ENCODE measurements at places on chromosomes 7 and 10.

DNA sequence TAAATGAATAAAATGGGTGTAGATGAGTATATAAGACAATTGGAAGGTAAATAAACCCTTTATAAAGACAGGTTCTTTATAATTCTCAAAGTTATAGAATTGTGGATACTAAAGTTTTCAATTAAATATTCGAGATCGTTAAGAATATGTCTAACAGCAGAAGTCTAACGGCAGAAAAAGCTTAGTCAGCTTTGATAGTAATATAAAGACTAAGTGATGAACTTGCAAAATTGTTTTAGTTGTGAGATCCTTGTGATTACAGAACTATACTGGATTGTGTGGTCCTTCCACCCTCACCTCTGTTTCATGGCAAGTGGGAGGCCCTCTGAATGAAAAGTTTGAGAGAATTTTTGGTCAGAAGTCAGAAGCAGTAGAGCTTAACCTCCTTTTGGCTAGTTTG, 2.3 kb downstream of the THNSL1 start:
- H3K27me3 ChIP-seq: no peaks in the 10 kb centered on the region
- H3K4me1 ChIP-seq: peaks cover 6% of the 10 kb centered on the region
- no peaks in the 10 kb centered on the region for H3K36me3 ChIP-seq
- DNase-seq: no peak

DNA sequence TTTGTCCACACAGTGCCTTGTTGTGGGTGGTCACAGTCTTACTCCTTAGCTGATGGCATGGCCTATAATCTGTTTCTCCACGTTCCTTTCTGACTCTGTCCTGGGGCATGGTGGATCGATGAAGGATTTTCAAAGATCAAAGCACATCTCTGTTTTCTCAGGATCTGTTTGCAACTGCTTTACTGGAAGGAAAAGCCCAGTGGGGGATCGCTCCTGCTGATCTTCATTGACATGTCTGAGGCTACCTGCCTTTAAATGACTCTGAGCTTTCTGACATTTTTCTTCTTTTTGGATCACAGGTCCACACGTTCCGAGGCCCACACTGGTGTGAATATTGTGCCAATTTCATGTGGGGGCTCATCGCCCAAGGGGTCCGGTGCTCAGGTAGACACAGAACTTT, 68.0 kb upstream of the PRR15 start:
- H3K27me3 ChIP-seq: no peaks in the 10 kb centered on the region
- no peak overlapping the region for H3K4me3 ChIP-seq
- peaks cover 3% of the 10 kb centered on the region for H3K36me3 ChIP-seq
- no peaks in the 10 kb centered on the region for H3K4me1 ChIP-seq
- H3K27ac ChIP-seq: no peak overlapping the region

GRCh38 chr7:136078630-136079029, 101.5 kb upstream of the MTPN start:
- no peak overlapping the region for H3K4me3 ChIP-seq
- H3K27me3 ChIP-seq: no peaks in the 10 kb centered on the region
- H3K27ac ChIP-seq: no peak overlapping the region
- H3K4me1 ChIP-seq: no peaks in the 10 kb centered on the region
- H3K36me3 ChIP-seq: no peaks in the 10 kb centered on the region
- DNase-seq: no peak

GRCh38 chr10:78457804-78458482, 424.3 kb downstream of the RPS24 start:
- H3K4me3 ChIP-seq: no peak overlapping the region
- no peaks in the 10 kb centered on the region for H3K4me1 ChIP-seq
- H3K27me3 ChIP-seq: no peaks in the 10 kb centered on the region
- H3K36me3 ChIP-seq: no peaks in the 10 kb centered on the region

GRCh38 chr7:95549818-95550529, 46.3 kb downstream of the PDK4 start:
- peak overlapping the region; percentile 90 for H3K27ac ChIP-seq
- no peaks in the 10 kb centered on the region for H3K36me3 ChIP-seq
- H3K27me3 ChIP-seq: no peaks in the 10 kb centered on the region
- peaks cover 58% of the 10 kb centered on the region for H3K4me1 ChIP-seq
- DNase-seq: peak; percentile 79

- H3K36me3 ChIP-seq: no peaks in the 10 kb centered on the region
- no peak overlapping the region for H3K27ac ChIP-seq
- DNase-seq: no peak
- H3K27me3 ChIP-seq: no peaks in the 10 kb centered on the region
- no peaks in the 10 kb centered on the region for H3K4me1 ChIP-seq
- H3K4me3 ChIP-seq: no peak overlapping the region
Observed at GRCh38 chr7:148020679-148021078, 569.9 kb upstream of the C7orf33 start.

- peak overlapping the region; percentile 83 for H3K27ac ChIP-seq
- peaks cover 81% of the 10 kb centered on the region for H3K4me1 ChIP-seq
- no peaks in the 10 kb centered on the region for H3K27me3 ChIP-seq
- H3K36me3 ChIP-seq: no peaks in the 10 kb centered on the region
Observed at GRCh38 chr10:124739986-124740368, 4.2 kb downstream of the FAM53B start.

DNA sequence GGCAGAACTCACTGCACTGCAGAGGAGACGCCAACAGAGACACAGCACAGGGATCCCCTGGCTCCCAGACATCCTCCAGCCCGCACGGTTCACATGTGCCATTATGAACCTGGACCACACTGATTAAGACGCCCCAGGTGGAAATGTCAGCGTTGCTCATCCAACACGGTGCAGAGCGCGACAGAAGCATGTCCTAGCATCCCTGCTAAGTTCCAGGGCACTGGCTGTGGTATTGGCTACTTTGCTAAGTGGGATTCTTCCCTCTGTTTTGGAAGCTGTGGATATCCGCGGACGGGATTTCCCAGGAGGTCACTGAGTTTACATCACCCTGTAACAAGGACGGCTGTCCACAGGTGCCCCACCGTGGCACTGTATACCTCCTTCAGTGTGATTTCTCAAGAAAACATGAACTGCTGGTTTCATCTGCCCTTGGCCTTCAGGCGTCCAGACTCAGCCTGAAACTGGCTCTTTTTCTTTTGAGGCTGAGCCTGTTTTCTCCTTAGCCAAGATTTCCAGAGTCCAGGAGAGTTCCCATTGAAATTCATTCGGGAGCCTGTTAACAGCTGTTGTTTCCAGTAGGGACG, 324.0 kb downstream of the WDR37 start:
- H3K36me3 ChIP-seq: no peaks in the 10 kb centered on the region
- H3K27me3 ChIP-seq: peaks cover 50% of the 10 kb centered on the region
- DNase-seq: peak; percentile 32

GRCh38 chr7:18780266-18780665, 284.7 kb downstream of the HDAC9 start:
- H3K36me3 ChIP-seq: no peaks in the 10 kb centered on the region
- H3K4me1 ChIP-seq: no peaks in the 10 kb centered on the region
- H3K4me3 ChIP-seq: no peak overlapping the region

- no peak for DNase-seq
- no peaks in the 10 kb centered on the region for H3K36me3 ChIP-seq
- H3K4me1 ChIP-seq: no peaks in the 10 kb centered on the region
Observed at GRCh38 chr10:111109501-111110242, 32.8 kb downstream of the ADRA2A start.

DNA sequence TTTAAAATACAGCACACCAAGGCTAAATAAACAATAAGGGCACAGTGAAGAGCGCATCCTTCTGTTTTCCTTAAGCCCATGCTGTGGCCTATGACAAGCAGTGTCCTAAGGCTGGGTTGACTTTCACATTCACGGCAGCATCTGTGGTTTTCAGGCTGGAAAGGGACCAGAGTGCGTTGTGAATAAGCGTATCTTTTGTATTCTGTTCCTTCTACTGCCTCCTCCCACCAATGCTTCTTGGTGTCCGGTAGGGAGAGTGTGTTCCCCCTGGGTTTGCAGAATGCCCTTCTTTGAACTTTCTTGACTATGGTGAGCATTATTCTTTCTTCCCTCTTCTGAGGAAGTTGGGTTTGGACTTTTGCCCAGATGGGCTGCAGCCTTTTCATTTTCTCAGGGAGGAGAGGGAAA, 73.6 kb downstream of the ABCA13 start:
- H3K4me1 ChIP-seq: peaks cover 10% of the 10 kb centered on the region
- no peak overlapping the region for H3K4me3 ChIP-seq
- no peaks in the 10 kb centered on the region for H3K36me3 ChIP-seq
- no peak overlapping the region for H3K27ac ChIP-seq
- DNase-seq: no peak
- H3K27me3 ChIP-seq: no peaks in the 10 kb centered on the region

GRCh38 chr7:39749177-39749576, 125.8 kb downstream of the RALA start:
- no peaks in the 10 kb centered on the region for H3K27me3 ChIP-seq
- DNase-seq: no peak
- H3K36me3 ChIP-seq: no peaks in the 10 kb centered on the region
- H3K4me1 ChIP-seq: no peaks in the 10 kb centered on the region
- H3K27ac ChIP-seq: no peak overlapping the region

- H3K4me3 ChIP-seq: no peak overlapping the region
- no peaks in the 10 kb centered on the region for H3K27me3 ChIP-seq
- H3K4me1 ChIP-seq: peaks cover 35% of the 10 kb centered on the region
- DNase-seq: no peak
- no peak overlapping the region for H3K27ac ChIP-seq
- no peaks in the 10 kb centered on the region for H3K36me3 ChIP-seq
Observed at GRCh38 chr10:103792547-103792946, 62.8 kb downstream of the SH3PXD2A start.

- H3K27ac ChIP-seq: no peak overlapping the region
- H3K36me3 ChIP-seq: no peaks in the 10 kb centered on the region
- H3K4me1 ChIP-seq: no peaks in the 10 kb centered on the region
- no peak for DNase-seq
- H3K4me3 ChIP-seq: no peak overlapping the region
Observed at GRCh38 chr7:140304191-140304799, 94.0 kb downstream of the SLC37A3 start.

- DNase-seq: no peak
- H3K4me3 ChIP-seq: no peak overlapping the region
- H3K36me3 ChIP-seq: no peaks in the 10 kb centered on the region
- no peaks in the 10 kb centered on the region for H3K27me3 ChIP-seq
- no peak overlapping the region for H3K27ac ChIP-seq
Observed at GRCh38 chr10:123621492-123621891, 44.7 kb upstream of the GPR26 start.

DNA sequence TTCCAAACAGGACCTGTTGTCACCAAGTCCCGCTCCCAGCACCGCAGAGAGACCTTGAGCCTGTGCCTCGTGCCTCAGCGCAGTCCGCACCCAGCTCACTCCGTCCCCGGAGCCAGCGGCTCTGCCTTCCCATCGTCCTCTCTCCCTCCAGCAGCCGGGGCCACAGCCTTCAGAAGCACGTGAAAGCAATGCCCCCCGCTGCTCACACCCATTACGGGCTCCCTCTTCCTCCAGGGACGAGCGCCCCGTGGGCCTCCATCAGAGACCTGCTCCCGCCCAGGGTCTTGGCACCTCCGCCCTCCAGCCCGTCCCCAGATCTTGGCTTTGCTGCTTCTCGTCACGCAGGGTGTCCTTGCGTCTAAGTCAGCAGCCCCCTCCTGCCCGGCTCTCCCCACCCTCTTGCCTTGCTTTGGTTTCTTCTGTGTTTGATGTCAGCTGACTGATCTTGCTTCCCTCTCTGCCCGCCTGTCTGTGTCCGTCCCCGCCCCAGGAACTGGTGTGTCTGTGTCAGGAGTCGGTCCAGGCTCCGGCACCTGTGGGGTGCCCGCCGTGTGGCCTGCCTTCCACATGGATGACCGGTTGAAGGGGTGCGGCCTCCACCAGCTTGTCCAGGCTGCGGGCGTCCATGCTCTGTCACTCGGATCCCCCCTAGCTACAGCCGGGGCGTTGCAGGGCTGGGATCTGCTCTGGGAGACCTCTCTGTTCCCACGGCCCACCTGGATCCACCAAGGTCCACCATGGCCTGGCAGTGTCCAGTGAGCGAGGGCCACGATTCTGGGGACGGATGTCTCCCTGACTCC, 61.9 kb downstream of the FOXL3 start:
- peak overlapping the region; percentile 42 for H3K27ac ChIP-seq
- no peaks in the 10 kb centered on the region for H3K4me1 ChIP-seq
- no peaks in the 10 kb centered on the region for H3K36me3 ChIP-seq
- no peak for DNase-seq
- no peaks in the 10 kb centered on the region for H3K27me3 ChIP-seq

GRCh38 chr10:43205681-43206390, 61.0 kb downstream of the RASGEF1A start:
- H3K36me3 ChIP-seq: no peaks in the 10 kb centered on the region
- no peaks in the 10 kb centered on the region for H3K27me3 ChIP-seq
- H3K27ac ChIP-seq: no peak overlapping the region
- H3K4me1 ChIP-seq: peaks cover 6% of the 10 kb centered on the region
- H3K4me3 ChIP-seq: no peak overlapping the region

- H3K27me3 ChIP-seq: no peaks in the 10 kb centered on the region
- no peak overlapping the region for H3K4me3 ChIP-seq
- peak; percentile 46 for DNase-seq
- no peaks in the 10 kb centered on the region for H3K36me3 ChIP-seq
Observed at GRCh38 chr7:156178857-156179256, 366.6 kb upstream of the SHH start.

DNA sequence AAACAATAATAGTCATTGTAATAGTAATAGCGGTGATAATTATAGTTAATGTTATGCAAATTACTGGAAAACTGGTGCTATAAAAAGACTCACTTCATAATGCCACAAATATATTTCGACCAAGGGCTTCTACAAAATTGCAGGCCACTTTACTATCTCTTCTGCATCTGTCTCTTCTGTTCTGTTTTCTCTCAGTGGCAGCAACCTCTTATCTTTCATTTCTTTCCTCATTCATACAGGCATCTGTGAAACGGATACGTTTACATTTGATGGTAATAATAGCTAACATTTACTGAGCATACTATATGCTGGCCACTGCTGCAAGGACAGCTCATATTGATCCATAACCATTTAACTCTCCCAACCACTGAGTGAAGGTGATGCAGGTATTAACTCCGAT, 537.4 kb upstream of the PFKP start:
- H3K27ac ChIP-seq: no peak overlapping the region
- no peak overlapping the region for H3K4me3 ChIP-seq
- no peak for DNase-seq
- no peaks in the 10 kb centered on the region for H3K4me1 ChIP-seq
- H3K27me3 ChIP-seq: no peaks in the 10 kb centered on the region

DNA sequence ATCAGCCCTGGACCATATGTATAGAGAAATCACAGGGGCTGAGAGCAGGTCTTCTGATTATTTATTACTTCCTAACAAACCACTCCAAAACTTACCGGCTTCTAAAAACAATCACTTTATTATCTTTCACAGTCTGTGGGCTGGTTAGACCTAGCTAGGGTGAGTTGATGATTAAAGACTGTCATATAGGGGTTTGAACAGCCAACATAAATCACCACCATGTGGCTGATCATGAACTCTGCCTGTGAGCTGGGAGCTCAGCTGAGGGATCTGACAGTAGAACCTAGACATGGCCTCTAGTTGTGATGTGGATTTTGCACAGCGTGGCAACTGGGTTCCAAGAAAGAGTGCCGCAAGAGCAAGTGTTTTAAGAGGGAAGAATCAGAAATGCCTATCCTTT, 305.4 kb downstream of the CSTF2T start:
- H3K27me3 ChIP-seq: no peaks in the 10 kb centered on the region
- H3K4me1 ChIP-seq: peaks cover 22% of the 10 kb centered on the region
- no peaks in the 10 kb centered on the region for H3K36me3 ChIP-seq
- no peak for DNase-seq
- H3K4me3 ChIP-seq: no peak overlapping the region
